Stimulated activated CD8-positive, alpha-beta memory T cell treated with anti-CD3 and anti-CD28 coated beads, Interleukin-15, amount 100 ng/mL, for 48 hours (primary cell): ENCODE measurements at places on chromosomes 7 and 10.

DNA sequence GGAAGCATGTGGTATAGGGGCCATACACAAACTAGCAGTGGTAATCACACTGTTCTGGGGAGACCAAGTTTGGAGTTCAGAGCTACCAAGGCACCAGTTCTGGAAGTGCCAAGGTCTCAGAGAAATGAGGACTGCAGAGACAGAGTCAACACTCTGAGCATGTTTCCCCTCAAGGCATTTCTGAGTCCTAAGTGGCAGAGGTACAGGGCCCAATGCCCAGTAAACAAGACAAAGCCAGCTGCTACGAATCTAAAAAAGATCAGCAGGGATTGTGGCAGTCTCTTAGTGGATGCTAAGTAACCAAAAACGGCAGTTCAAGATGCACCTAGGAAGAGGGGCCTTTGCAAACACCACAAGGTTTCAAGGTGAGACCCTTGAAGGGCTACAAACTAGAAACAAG is 271.9 kb downstream of the TNS3 start:
- no peak for DNase-seq

GRCh38 chr10:36494371-36494770 is 631.0 kb upstream of the ANKRD30A start:
- no peak for DNase-seq

DNA sequence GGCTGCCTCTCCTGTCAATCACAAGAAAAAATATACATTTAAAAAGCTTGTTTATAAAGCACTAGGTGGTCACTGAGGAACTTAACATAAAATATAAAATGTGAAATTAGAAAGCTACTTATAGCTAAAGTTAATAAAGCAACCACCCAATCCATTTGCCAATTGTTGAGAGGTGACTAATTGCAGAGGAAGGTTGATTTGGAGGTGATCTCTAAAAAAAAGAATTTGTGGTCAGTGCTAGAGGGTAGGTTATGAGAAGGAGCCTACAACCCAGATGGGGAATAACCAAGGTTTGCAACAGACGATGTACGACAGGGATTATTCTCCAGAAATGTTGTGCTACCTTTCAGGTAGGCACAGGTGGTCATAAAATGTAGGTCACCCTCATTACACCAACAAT is 444.2 kb upstream of the C7orf33 start:
- no peak for DNase-seq

- no peak for DNase-seq
Observed at GRCh38 chr10:28922127-28922526, 244.8 kb downstream of the BAMBI start.

GRCh38 chr7:98864731-98865453 is 4.9 kb downstream of the TMEM130 start:
- DNase-seq = no peak

- DNase-seq = no peak
Observed at GRCh38 chr7:151694441-151694827, 174.7 kb upstream of the RHEB start.
